ENCODE measurements at places on chromosomes 11 and 22.

GRCh38 chr11:80810695-80811094, 1369.9 kb upstream of the TENM4 start:
- no peak for DNase-seq

GRCh38 chr11:111982019-111982464, 43.2 kb upstream of the DLAT start:
- DNase-seq = peak; percentile 17

DNA sequence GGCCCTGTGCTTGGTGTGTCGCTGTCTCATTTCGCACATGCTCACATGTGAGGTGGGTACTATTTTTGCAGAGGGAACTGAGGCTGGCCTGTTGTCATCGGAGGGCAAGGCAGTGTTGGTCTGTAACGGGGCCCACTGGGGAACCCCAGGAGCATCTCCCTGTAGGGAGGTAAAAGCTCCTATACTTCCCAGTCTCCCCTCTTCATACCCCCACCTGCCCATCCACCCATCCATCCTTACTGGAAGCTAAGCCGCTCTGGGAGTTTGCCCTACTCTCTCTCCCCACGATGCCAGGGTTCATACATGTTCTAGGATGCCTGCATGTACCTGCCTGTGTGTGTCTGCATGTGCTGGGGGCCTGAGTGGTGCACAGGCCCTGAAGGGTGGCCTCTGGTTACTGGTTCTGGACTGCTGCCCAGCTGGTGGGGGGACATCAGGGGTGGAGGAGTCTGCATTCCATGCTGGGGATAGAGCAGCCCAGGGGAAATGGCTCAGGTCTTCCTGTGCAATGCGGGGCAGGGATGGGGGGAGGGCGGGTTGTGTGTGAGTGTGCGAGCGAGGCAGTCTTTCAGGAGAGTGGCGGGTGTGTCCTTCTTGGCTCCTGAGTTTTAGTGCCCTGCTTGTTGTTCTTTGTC, 77.7 kb downstream of the PKNOX2 start:
- no peak for DNase-seq

- no peak for DNase-seq
These were observed 9.3 kb downstream of the SELENOM start for GRCh38 chr22:31097941-31098631.

- no peak for DNase-seq
These were observed 31.2 kb upstream of the SMTN start for GRCh38 chr22:31049815-31050420.

GRCh38 chr22:27541836-27542235, 259.7 kb downstream of the MN1 start:
- no peak for DNase-seq

DNA sequence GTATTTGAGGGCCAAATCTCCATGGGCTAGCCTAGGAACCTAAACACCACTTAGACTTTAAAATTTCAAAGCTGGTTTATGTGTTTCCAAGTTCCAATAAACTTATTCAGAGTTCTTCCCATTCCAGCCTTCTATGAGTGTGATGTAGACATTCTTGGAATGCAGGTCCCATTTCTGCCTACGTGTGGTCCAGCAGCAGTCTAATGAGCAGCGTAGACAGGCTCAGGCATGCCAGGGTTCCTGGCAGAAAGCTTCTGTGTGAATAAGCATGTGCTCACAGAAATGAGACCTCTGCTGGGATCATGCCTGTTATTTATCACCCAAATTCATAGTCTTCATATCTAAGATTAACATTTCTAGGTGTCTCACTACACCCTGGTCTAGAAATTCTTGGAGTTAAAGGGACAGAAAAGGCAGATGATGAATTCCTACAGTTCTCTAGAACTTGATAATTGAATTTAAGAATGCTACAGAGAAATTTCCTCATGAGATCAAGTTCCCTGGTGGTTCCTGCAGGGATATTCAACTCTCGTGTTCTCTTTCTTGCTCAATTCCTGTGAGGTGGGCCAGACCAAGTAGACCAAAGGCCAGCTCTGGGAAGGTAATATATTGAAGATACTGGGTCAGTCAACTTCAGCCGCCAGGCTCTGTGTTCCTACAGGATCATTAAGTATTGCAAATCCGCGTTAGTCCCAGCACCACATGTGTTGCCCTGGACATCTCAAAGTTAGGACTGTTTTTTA, 17.6 kb downstream of the RNF185 start:
- no peak for DNase-seq

GRCh38 chr11:504053-504993, 2.7 kb downstream of the RNH1 start:
- DNase-seq = no peak

DNA sequence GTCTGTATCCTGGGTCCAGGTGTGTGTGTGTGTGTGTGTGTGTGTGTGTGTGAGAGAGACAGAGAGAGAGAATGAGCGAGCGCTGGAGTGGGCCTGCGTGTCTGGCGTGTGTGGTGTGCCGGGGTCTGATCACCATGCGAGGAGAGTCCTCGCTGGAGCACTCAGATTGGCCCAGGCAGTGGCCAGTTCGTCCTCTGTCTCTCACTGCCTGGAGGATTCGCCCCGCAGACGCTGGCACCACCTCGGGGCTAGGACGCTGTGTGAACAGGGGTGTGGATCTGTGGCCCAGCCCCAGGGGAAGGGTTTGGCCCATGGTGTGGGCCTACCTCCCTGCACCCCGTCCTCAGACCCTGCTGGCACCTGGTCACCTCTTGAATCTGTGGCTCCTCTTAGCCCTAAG, 11.6 kb upstream of the CACNA1I start:
- DNase-seq = no peak

DNA sequence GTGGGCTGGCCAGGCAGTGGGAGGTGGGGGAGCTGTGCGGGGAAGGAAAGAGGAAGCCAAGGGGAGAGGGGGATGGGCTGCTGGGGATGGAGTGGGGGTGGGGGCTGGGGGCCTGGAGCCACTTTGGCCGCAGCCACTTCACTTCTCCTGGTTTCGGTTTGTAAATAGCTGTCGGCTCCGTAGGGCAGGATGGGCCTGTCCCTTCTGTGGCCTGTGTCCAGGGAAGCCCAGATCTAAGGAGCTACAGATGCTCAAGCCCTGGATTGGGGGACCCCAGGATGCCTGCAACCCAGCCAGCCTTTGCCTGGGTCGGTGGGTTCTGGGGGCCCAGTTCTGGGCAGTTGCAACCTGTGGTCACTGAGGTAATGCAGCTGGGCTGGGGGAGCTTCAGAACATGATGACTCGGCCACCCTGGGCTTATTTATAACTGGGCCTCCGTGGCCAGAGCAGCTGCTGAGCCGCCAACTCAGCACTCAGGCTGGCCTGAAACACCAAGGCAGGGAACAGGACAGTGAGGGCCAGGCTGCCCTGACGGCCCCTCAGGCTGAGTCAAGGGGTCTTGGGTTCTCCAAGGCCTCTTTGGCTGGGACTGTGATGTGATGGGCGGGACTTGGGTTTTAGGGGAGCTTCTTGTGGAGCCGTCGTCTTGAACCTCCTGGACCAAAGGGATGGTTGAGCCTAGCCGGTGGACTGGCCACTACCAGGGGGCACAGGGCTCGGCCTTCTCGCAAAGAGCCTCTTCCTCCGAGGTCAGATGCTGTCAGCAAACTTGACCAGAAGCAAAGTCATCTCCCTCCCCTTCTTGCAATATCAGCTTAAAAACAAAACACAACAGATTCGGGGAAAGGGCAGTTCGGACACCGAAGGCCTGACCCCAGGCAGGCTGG, 15.0 kb upstream of the SLC39A13 start:
- no peak for DNase-seq

GRCh38 chr11:67420646-67421429, 5.4 kb downstream of the CARNS1 start:
- peak; percentile 92 for DNase-seq

DNA sequence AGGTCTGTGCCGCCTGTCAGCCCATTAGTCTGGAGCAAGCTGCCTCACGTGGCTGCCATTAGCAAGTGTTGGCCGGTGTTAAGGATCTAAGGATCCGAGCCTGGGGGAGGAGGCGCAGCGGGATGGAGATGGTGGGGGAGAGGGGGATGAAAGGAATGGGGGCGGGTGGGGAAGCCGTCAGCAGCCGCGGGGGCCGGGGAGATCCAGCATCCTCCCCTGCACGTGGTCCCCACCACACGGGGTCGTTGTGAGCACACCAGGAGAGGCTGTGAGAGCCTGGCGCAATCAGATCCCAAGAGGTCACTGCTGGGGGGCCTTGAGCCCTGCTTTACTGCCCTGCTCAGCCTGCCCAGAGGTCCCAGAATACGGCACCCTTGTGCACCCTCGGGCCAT, 7.3 kb downstream of the CABP7 start:
- no peak for DNase-seq

- DNase-seq = no peak
These were observed 7.4 kb downstream of the MOB2 start for GRCh38 chr11:1479006-1479677.

GRCh38 chr11:111500481-111500880, 11.7 kb downstream of the BTG4 start:
- DNase-seq = no peak

DNA sequence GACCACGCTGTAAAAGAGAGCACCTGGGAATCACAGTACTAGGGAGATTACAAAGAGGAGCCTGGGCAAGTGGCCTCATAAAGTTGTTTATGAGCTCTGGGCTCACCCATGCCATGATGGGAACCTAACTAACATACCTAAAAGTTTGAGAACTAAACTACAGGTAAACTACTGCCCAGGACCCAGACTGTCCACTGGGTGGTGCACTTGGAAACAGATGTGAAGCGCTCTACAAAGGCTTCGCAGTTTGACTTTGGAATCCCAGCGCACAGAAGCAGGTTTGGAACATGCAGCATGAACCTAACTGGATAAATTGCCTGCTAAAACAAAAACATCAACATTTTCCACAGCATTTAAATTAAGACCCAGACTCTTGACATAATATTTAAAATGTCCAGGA, 418.6 kb downstream of the FAM181B start:
- peak; percentile 38 for DNase-seq

DNA sequence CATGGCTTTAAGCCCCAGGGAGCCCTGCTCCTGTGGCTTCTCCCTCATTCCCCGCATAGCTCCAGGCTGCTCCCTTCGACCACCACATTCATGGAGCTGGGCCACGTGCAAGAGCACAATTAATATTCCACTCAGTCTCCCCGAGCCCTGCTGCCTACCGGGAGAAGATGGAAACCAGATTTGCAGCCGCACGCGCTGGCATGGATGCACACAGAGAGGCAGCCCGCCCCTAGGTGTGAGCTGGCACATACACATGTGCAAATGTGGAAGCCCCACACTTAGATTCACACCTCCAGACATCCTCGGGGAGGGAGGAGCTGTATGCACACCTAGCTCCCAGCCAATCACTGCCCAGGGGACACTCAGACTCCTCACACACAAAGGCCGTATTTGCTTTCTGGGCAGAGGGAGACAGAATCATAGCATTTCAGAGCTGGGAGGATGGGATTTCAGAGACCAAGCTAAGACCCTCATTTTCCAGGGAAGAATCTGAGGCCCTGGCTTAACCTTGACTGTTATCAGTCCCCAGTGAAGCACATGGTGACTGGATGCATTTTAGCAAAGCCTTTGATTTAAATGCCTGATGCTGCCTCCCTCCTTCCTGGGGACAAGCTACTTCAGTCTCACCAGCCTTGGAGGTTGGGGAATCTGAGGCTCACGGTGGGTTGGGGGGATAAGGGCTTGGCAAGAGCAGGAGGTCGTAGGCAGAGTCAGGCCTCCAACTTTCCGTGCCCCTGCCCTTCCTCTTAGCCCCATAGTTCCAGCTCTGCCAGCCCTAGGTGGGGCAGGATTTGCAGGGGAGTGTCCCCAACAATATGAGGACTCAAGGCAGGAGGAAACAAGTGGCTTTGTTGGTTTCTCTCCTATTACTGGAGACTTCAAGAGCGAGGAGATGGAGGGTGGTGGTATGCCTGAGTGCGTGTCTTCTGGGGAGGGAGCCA, 5.3 kb upstream of the CREB3L1 start:
- no peak for DNase-seq

GRCh38 chr22:38220163-38220562, 18.4 kb downstream of the MAFF start:
- DNase-seq = no peak

- no peak for DNase-seq
These were observed 901.2 kb downstream of the METTL15 start for GRCh38 chr11:29009426-29009825.

DNA sequence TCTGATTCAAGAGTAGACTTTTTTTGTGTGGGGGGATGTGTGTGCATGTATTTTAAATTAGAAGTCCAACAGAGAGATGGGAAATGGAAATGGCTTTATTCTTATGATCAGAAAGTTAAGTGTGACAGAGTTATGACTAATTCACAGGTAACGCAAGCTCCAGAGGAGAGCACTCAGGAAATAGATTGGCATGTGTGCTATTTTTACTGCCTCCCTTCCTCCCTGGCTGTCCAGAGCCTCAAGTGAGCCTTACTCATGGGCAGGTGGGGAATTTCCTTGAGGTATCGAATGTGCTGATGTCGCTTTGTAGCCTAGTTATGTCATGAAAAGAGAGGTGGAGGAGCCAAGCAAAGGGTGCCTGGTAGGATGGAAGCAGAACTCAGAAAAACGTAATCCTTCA, 70.3 kb upstream of the BDNF start:
- DNase-seq = no peak

GRCh38 chr11:47564933-47565339, 463 bp upstream of the PTPMT1 start:
- no peak for DNase-seq

DNA sequence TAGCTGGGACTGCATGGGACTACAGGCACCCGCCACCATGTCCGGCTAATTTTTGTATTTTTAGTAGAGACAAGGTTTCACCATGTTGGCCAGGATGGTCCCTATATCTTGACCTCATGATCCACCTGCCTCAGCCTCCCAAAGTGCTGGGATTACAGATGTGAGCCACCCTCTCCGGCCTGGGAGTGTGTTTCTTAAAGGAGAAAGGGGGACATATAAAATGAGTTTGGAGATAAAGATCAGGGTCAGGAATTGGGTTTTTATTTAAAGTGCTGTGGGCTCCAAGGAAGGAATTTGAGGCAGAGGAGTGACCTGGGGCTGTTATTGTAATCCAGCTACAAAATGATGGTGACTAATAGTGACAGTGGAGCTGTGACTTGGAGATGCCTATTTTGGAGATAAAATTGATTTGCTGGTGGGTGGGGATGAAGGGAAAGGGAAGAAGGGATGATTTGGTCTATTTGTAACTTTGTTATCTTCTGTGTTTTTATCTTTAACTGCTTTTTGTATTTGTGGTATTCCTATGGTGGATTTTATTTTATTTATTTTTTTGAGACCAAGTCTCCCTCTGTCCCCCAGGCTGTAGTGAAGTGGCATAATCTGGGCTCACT, 5.0 kb downstream of the CRKL start:
- no peak for DNase-seq

- no peak for DNase-seq
These were observed 18.1 kb upstream of the CSTF3 start for GRCh38 chr11:33179348-33179803.

DNA sequence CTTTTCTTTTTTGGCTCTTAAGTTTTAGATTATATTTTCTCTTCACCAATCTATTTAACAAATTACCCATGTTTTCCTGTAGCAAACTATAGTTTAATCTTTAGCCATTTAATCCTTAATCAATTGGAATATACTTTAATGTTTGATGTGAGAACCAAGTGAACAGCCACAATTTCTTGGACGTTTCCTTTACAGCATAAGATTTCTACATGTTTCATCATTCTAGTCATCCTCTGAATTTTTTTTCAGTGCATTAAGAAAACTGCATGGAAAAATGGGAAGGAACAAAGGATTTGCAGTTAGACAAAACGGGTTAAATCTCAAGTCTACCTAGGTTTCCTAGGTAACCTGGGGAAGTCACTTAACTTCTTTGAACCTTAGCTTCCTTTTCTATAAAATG, 507.1 kb upstream of the CCDC90B start:
- no peak for DNase-seq

GRCh38 chr11:12102588-12103410, 7.6 kb upstream of the MICAL2 start:
- no peak for DNase-seq
